ENCODE measurements at places on chromosomes 7 and 10. TPM values are rescaled to one million over a fixed set of nuclear protein-coding genes. Genes with fewer than 3 reads are reported as not detected.
A peak's percentile ranks its signal among the peaks of the same experiment; 100 is the strongest.

The LIPF gene
- not detected for total RNA-seq

- no peak overlapping the region for H3K4me3 ChIP-seq
- H3K27ac ChIP-seq = no peak overlapping the region
- peaks cover 2% of the 10 kb centered on the region for H3K4me1 ChIP-seq
- no peak for DNase-seq
- no peaks in the 10 kb centered on the region for H3K36me3 ChIP-seq
These were observed 112.7 kb downstream of the CPXM2 start for GRCh38 chr10:123778719-123779517.

DNA sequence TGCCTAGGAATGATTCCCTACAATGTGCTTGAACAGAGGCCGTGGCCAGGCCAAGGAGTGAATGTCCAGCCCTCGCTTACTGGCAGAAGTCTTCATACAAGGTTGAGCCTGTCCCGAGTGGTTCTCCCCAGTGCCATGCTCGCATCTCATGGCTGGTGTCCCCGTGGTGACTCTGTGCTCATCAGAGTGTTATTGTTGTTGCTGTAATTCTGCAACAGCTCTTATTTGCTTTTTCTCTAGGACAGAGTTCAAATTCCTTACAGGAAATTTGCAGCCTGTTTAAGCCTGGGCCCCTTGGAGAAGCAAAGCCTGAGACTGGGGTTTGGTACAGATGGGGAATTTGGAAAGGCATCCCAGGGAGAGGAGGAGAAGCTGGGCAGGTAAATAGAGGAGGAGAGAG is 157.7 kb upstream of the PRR15 start:
- no peak for DNase-seq
- H3K27ac ChIP-seq = no peak overlapping the region
- H3K36me3 ChIP-seq = no peaks in the 10 kb centered on the region
- H3K4me3 ChIP-seq = no peak overlapping the region
- H3K27me3 ChIP-seq = no peaks in the 10 kb centered on the region

DNA sequence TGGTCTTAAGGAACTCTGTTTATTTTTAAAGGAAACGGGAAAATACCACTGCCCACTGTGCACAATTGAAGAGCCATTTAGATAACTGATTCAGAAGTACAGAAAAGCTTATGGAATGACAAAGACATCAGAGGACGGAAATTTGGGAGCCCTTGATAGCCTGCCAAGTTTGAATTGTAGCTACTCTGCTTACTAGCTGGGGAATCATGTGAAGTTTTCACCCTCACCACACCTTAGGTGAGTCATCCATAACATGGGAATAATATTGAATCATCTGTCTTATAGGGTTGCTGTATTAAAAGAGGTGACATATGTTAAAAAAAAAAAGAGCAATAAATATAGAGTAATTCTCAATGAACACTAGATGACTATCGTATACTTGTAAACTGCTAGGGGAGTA is 1104.2 kb downstream of the GATA3 start:
- no peaks in the 10 kb centered on the region for H3K4me1 ChIP-seq
- H3K36me3 ChIP-seq = no peaks in the 10 kb centered on the region
- H3K27ac ChIP-seq = no peak overlapping the region
- H3K27me3 ChIP-seq = no peaks in the 10 kb centered on the region
- DNase-seq = no peak

GRCh38 chr10:117610321-117610720 is 67.8 kb downstream of the EMX2 start:
- no peaks in the 10 kb centered on the region for H3K4me1 ChIP-seq
- no peaks in the 10 kb centered on the region for H3K27me3 ChIP-seq
- no peak overlapping the region for H3K27ac ChIP-seq
- no peaks in the 10 kb centered on the region for H3K36me3 ChIP-seq

The NOM1 gene
- 22.5 TPM for total RNA-seq

The NUTM2A gene
- total RNA-seq = 1.5 TPM

The TMEM229A gene
- not detected for total RNA-seq

The CPVL gene
- 11.6 TPM for total RNA-seq

GRCh38 chr10:29268011-29268410 is 20.9 kb upstream of the LYZL1 start:
- H3K4me1 ChIP-seq = no peaks in the 10 kb centered on the region
- H3K36me3 ChIP-seq = no peaks in the 10 kb centered on the region
- no peak for DNase-seq
- H3K27ac ChIP-seq = no peak overlapping the region
- H3K27me3 ChIP-seq = no peaks in the 10 kb centered on the region

DNA sequence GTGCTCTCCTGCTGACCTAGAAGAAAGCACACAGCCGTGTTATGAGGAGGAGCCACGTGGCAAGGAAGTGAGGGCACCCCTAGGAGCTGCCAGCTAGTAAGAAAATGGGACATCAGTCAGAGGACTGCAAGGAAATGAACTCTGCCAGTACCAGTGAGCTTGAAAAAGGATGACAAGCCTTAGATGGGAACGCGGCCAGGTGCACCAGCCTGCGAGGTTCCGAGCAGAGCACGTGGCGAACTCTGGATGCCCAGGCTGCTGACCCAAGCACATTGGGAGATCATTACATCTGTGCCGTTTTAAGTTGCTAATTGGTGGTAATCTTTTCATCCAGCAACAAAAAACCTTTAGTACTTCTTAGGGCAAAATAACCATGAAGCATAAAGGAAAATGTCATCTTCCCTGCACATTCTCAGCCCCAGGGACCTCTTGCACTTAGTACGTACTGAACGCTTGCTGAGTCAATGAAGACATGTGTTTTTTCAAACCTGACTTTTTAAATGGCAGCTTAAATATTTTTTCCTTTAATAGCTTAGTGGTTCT is 69.4 kb downstream of the AMZ1 start:
- H3K27me3 ChIP-seq = no peaks in the 10 kb centered on the region
- peaks cover 29% of the 10 kb centered on the region for H3K4me1 ChIP-seq
- H3K36me3 ChIP-seq = no peaks in the 10 kb centered on the region
- H3K27ac ChIP-seq = no peak overlapping the region
- H3K4me3 ChIP-seq = no peak overlapping the region

The SORCS1 gene
- total RNA-seq = not detected

DNA sequence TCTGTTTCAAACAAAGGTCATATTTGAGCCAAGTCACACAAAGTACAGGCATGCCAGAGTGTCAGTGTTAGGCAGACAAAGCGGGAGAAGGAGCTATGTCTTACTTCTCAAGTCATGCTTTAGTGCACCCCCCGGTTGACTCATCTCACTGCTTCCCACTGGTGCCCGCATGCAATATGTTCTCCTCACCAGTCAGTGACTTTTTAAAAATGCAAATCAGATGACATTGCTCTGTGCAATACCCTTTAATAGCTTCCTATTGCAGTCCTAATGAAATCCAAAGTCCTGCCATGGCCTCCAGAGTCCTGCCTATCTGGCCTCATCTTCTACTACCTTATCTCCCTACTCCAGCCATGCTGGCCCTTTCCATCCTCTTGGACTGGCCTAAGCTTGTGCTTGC is 429.1 kb downstream of the ACTR3B start:
- H3K36me3 ChIP-seq = no peaks in the 10 kb centered on the region
- DNase-seq = no peak
- no peak overlapping the region for H3K4me3 ChIP-seq
- H3K4me1 ChIP-seq = no peaks in the 10 kb centered on the region
- H3K27me3 ChIP-seq = no peaks in the 10 kb centered on the region
- H3K27ac ChIP-seq = no peak overlapping the region

DNA sequence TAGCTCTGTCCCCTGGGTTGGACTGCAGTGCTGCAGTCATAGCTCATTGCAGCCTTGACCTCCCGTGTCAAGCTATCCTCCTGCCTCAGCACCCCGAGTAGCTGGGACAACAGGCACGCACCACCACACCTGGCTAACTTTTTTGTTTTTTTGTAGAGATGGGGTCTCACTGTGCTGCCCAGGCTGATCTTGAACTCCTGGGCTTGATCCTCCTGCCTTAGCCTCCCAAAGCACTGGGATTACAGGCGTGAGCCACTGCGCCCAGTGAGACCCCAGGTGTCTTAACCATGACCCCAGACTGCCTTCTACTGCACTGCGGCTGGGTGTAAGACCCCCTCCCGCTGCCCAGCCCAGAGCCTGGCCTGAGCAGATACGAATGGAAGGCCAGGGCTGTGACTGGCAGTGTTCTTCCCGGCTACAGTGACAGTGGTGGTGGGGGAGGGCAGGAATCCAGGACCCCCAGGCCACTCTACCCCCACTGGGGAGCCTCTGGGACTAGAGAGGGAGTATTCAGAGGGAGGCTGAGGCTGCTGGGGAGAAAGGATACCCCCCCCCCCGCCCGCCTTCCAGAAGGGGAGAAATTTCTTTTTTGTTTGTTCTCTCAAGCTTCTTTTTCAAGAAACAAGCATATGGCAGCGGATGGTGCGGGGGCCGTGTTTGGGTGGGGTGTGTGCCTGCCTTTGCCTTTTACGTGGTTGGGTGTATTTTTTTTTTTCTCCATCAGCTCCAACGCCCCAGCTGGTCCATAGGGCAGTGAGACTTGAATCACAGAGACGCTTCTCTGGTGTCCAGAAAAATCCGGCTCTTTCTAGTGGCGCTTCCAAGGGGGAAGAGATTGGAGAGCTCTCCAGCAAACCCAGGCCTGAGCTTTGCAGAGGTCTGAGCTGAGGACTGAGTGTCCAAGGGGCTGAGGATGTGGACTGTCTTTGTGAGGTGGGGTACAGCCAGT is 36.6 kb downstream of the GTF2IRD1 start:
- H3K36me3 ChIP-seq = no peaks in the 10 kb centered on the region
- no peak overlapping the region for H3K27ac ChIP-seq
- no peak overlapping the region for H3K4me3 ChIP-seq
- H3K27me3 ChIP-seq = no peaks in the 10 kb centered on the region

GRCh38 chr10:84352251-84352842 is 24.0 kb downstream of the CCSER2 start:
- no peak overlapping the region for H3K27ac ChIP-seq
- H3K27me3 ChIP-seq = no peaks in the 10 kb centered on the region
- H3K4me3 ChIP-seq = no peak overlapping the region
- peaks cover 28% of the 10 kb centered on the region for H3K4me1 ChIP-seq
- DNase-seq = peak; percentile 86
- H3K36me3 ChIP-seq = no peaks in the 10 kb centered on the region

DNA sequence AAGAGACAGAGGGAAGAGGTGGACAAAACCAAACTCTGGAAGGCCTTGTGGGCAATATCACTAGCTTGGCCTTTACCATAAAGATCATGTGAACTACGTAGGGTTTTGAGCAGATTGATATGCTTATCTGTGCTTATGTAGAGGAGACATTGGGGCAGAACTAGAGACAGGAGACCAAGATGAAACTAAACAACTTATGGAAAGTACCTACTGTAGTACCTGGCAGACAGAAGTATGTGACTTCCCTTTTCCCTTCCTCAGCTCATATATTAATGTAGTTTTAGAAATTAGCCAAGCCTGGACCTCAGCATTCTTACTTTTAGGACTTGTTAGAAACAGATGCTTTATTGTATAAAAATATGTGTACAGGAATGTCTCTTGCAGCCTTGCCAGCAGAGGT is 14.0 kb upstream of the IL6 start:
- H3K27ac ChIP-seq = peak overlapping the region; percentile 56
- no peaks in the 10 kb centered on the region for H3K36me3 ChIP-seq
- no peaks in the 10 kb centered on the region for H3K27me3 ChIP-seq
- DNase-seq = no peak
- peaks cover 5% of the 10 kb centered on the region for H3K4me1 ChIP-seq

DNA sequence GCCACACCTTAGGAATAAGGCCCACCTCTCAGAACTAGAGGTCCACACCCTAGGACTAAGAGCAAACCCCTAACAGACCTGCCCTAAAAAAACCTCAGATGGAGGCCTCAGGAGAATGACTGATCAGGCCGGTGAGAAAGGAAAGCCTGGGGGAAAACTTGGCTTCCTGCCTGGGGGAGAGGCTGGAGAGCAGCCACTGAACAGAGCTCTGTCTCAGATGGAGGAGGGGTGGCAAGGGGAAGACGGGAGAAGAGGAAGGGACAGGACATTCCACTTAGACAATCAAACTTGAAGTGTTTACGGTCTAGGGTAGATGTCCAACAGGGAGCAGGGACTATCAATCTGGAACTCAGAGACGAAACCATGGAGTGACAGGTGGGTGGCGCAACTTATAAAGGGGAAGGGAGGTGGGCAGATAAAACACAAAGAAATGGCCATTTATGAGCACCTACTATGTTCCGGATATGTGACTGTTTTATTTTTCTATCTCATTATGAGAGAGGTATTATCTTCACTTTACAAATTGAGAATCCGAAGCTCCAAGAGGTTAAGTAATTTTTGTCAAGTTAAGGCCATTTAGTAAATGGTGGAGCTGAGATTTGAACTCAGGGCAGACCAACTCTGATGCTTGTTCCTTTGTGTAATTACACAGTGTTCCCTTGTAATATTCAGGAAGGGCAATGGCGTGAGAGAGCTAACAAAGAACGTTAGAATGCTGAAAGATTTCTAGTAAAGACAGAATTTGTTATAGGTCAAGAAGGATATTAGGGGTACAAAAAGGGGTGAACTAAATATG is 82.6 kb downstream of the DNMBP start:
- no peak for DNase-seq
- H3K36me3 ChIP-seq = no peaks in the 10 kb centered on the region
- no peaks in the 10 kb centered on the region for H3K4me1 ChIP-seq
- no peak overlapping the region for H3K4me3 ChIP-seq
- no peaks in the 10 kb centered on the region for H3K27me3 ChIP-seq

The EGR2 gene
- total RNA-seq = 17.2 TPM

The IL6 gene
- total RNA-seq = 2.3 TPM

GRCh38 chr10:92799568-92799967 is 48.8 kb upstream of the EXOC6 start:
- no peaks in the 10 kb centered on the region for H3K36me3 ChIP-seq
- H3K4me1 ChIP-seq = no peaks in the 10 kb centered on the region
- H3K4me3 ChIP-seq = no peak overlapping the region
- H3K27ac ChIP-seq = no peak overlapping the region
- no peaks in the 10 kb centered on the region for H3K27me3 ChIP-seq
- DNase-seq = no peak

DNA sequence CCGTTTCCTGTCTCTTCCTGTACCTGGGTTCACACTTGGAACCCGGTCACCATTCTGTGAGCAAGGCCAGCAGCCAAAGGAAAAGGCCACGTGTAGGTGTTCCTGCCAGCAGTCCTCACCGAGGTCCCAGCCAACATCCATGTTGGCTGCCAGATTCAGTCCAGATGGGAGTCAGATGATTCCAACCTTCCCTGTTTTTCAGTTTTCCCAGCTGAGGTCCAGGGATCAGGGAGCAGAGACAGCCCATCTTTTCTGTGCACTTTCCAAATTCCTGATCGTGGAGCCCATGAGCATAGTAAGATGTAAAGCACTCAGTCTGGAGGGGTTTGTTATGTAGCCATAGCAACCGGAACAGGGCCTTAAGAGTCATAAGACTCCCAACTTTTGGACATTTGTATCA is 3.9 kb upstream of the PVRIG start:
- DNase-seq = no peak
- H3K27me3 ChIP-seq = no peaks in the 10 kb centered on the region
- no peaks in the 10 kb centered on the region for H3K36me3 ChIP-seq
- H3K4me3 ChIP-seq = no peak overlapping the region

The LRRC4 gene
- 0.79 TPM for total RNA-seq

GRCh38 chr10:132500781-132501415 is 36.7 kb upstream of the INPP5A start:
- H3K4me3 ChIP-seq = no peak overlapping the region
- DNase-seq = no peak
- H3K27ac ChIP-seq = no peak overlapping the region
- no peaks in the 10 kb centered on the region for H3K27me3 ChIP-seq

The GJD4 gene
- total RNA-seq = not detected
